ENCODE measurements at places on chromosomes 1 and 21. TPM values are rescaled to one million over a fixed set of nuclear protein-coding genes. Genes with fewer than 3 reads are reported as not detected.

Gene LAMTOR5
- 49.8 TPM for total RNA-seq

GRCh38 chr1:29437946-29438345 is 201.6 kb downstream of the PTPRU start:
- no peak for DNase-seq

DNA sequence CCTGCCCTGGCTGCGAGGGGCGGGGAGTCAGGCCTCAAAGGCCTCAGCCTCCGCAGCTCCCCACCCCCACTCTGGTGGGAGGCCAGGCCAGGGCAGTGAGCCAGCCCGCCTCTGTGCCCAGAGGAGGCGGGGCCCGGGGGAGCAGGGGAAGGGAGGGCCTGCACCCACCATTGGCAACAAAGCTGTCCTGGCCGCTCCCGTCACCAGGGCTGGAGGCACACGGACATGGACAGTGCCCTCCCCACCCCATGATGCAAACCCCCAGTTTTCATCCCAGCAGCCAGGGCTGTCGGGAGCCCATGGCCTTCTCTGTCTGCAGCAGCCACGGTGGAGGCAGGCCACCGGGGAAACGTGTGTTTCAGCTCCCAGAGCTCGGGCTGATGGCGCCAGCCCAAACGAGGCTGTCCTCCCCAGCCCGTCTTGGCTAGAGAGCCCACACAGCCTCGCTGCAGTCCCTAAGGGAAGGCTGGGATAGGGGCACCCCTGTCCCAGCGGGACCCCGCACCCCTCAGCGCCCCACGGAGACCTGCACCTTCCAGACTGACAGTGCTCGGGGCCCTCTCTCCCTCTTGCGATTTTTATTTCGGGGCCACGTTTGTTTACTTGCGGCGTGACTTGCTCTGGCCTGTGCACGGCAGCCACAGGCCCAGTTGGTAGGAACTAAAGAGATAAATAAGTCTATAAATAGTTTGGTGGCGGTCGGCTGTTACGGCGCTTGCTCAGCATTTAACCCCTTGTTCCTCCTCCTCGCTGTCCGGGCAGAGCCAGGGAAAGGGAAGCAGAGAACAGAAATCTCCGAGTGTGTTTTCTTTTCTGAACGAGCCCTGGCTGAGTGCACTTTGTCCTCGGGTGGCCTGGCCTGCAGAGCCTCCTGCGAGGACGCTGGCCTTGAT is 101.8 kb downstream of the PRDM16 start:
- DNase-seq, result peak; percentile 85

GRCh38 chr1:212109728-212110127 is 74.2 kb downstream of the DTL start:
- DNase-seq, result no peak

DNA sequence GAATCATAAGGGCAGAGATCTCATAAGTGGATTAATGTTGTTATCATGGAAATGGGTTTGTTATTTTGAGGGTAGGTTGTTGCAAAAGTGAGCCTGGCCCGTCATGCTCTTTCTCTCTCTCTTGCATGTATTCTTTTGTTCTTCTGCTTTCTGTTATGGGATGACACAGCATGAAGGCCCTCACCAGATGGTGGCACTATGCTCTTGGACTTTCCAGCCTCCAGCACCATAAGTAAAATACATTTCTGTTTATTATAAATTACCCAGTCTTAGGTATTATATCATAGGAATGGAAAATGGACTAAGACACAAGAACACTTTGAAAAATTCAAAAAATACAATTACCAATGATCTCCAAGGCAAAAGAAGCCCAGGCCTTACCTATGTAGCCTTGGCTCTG is 676.1 kb downstream of the PTPRU start:
- DNase-seq, result no peak

- DNase-seq, result peak; percentile 33
These were observed 2.4 kb upstream of the WNT9A start for GRCh38 chr1:227949954-227950734.

Gene C1orf216
- total RNA-seq, result 2.4 TPM

DNA sequence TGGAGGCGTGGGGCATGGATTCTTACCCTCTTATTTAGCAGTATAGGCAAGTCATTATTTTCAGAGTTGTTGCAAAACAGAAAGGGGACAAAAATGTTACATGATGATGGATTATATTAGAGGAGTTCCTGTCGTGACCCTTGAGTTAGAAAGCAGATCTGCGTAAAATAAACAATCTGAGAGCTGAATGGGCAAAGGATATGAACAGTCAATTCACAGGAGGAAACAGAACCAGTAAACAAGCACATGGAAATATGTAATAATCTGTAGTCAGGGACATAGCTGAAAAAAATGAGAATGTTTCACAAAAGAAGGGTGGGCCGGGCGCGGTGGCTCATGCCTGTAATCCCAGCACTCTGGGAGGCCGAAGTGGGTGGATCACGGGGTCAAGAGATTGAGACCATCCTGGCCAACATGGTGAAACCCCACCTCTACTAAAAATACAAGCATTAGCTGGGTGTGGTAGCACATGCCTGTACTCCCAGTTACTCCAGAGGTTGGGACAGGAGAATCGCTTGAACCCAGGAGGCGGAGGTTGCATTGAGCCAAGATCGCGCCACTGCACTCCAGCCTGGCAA is 20.9 kb downstream of the RCAN1 start:
- DNase-seq, result no peak

- DNase-seq, result no peak
These were observed 18.2 kb upstream of the MX1 start for GRCh38 chr21:41407541-41408460.

Gene SELENON
- total RNA-seq, result 13.5 TPM

DNA sequence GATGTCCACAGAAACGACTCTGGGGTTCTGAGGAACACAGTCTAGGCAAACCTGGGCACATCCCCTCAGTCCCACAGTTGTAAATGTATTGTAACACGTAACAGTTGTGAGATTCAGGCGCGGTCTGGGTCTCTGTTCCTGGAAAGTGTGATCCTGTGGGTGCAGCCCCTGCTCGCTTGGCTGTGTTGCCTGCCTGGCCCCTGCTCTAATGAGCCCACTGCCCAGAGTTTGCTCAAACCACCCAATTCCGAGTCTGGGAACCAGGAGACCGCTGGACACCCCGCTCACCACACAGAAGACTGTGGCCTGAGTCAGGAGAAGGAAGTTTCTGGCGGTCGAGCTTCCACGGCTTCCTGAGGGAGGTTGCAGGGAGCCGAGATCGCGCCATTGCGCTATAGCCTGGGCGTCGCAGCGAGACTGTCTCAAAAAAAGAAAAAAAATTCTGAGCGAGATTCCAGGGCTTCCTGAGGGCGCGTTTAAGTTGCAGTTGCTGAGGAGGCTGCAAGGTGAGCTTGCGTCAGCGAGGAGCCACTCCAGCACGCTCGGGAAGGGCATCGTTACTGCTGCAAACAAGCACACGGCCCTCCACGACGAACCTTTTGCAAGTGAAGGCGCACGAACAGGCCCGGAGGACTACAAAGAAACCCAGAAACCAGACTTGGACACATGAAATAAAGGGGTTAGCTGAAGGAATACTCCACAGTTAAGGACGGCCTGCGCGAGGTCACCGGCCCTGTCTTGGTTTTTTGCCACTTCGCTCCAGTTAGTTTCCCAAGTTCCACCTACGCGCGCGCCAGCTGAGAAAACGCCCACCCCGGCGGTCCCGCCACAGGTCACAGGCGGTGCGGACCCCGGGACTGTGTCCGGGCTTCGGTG is 1.1 kb downstream of the C21orf58 start:
- peak; percentile 54 for DNase-seq

Gene NBPF4
- not detected for total RNA-seq

- no peak for DNase-seq
These were observed 10.7 kb downstream of the KCNA10 start for GRCh38 chr1:110508028-110508940.

Gene FOXO6
- 0.38 TPM for total RNA-seq

GRCh38 chr1:226708967-226709396 is 30.1 kb downstream of the ITPKB start:
- no peak for DNase-seq

DNA sequence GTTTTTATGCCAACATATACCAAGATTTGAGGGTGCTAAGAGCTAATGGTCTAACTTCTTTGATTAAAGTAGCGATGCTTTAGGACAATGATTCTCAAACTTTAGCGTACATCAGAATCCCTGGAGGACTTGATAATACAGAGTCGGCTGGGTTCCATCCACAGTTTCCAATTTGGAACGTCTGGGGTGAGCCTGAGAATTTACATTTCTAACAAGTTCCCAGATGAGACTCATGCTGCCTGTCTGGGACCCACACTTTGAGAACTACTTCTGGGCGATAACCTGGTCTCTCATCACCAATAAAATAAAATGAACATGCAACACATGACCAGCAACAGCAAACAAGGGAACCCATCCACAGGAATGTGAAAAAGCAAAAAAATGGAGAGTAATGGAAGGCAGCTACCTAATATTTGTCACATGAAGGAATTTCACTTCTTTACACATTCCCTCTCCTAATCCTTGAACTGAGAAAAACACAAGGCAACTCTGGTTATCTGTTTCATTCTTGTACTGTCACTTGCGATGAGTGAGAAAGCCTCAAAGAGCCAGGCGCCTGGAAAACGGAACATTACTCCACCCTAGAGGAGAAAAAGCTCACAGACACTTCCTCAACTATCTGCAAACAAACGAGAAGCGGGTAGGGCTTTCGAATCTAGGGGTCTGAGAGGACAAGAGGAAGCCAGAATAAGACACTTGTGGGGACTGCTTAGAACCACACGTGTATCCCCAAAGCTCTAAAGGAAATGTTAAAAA is 14.0 kb downstream of the HSF2BP start:
- DNase-seq, result no peak

GRCh38 chr21:14116080-14116481 is 94.7 kb downstream of the LIPI start:
- DNase-seq, result no peak

DNA sequence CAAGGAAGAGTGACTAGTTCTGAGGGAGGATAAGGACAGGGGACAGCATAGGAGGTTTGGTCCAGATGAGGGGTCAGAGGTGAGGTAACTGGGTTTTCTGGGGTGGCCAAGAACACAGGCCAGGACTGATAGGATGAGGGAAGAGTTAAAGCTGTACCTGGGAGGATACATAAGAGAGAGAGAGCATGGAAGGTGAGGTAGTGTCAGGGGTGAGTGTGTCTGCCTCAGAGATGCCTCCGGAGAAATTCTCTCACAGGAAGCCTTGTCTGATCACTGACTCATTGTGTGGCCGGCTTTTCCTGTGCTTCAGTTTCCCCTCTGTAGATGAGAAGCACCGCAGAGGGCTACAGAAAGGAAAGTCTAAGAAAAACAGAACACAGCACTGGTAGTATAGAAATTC is 40.2 kb downstream of the FASLG start:
- DNase-seq, result no peak

Gene KRTAP11-1
- total RNA-seq, result not detected

Gene CCDC185
- total RNA-seq, result not detected

DNA sequence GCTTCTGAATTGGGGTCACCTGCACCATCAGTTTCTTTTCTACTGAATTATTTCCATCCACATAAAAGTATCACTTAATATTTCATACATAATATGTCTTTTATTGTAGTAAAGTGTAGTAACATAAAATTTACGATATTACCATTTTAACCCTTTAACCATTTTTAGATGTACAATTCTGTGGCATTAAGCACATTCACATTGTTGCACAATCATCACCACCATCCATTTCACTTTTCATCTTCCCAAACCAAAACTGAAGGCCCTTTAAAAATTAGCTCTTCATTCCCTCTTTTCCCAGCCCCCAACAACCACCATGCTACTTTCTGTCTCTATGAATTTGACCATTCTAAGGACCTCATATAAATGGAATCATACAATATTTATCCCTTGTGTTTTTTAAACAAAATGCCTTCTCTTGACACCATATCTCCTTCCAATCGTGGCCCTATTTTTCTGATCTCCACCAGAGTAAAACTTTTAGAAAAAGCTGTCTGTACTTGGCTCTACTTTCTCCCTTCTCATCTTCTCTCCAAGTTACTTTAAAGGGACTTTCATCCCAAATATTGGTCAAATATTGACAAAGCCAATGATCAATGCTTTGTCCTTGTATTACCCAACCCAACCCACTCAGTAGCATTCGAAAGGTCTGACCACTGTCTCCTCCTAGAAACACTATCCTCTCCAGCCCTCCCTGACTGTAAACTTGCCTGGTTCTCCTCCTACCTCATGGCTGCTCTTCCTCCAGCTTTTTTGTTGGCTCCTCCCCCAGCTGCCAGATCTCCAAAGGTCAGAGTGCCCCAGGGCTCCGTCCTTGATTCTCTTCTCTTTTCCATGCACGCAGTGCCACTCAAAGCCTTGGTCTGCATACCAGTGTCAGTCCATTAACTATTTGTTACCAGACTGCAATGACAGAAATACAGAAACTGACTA is 44.7 kb downstream of the SLC30A10 start:
- peak; percentile 83 for DNase-seq

Gene TRIM62
- total RNA-seq, result 1.4 TPM

GRCh38 chr1:119321666-119322419 is 46.7 kb upstream of the HAO2 start:
- no peak for DNase-seq

DNA sequence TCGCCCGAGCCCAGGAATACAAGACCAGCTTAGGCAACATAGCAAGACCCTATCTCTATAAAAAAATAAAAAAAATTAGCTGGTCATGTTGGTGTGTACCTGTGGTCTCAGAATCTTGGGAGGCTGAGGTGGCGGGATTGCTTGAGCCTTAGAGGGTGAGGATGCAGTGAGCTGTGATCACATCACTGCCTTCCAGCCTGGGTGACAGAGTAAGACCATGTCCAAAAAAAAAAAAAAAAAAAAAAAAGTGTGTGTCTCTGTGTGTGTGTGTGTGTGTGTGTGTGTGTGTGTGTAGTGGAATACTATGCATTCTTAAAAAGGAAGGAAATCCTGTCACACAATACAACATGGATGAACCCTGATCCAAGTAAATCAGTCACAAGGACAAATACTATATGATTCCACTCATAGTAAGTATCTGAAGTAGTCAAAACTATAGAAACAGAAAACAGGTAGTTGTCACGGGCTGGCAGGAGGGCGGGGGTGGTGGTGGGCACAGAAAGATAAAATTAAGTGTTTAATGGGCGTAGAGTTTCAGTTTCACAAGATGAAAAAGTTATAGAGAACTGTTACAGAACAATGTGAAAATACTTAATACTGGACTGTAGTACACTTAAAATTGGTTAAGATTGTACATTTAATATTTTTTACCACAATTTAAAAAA is 47.8 kb downstream of the SELENOF start:
- no peak for DNase-seq

Gene DPT
- 1.3 TPM for total RNA-seq

DNA sequence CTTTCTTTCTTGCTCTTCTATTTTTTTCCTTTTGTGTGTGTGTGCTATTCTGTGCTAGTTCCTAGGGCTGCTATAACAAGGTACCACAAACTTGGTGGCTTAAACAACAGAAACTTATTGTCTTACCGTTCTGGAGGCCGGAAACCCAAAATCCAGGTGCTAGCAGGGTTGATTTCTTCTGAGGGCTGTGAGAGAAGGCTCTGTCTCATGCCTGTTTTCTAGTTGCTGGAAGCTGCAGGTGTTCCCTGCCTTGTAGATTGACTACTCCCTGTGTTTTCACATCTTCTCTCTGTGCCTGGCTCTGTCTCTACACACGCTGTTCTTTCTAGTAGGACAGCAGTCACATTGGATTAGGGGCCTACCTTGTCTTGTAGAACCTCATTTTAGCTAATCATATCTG is 150.9 kb upstream of the DSCAM start:
- no peak for DNase-seq

Gene ZNF593OS
- total RNA-seq, result not detected

Gene ATP1A4
- not detected for total RNA-seq
